Fibroblast of pulmonary artery (primary cell): ENCODE measurements at places on chromosomes 1 and 21.

DNA sequence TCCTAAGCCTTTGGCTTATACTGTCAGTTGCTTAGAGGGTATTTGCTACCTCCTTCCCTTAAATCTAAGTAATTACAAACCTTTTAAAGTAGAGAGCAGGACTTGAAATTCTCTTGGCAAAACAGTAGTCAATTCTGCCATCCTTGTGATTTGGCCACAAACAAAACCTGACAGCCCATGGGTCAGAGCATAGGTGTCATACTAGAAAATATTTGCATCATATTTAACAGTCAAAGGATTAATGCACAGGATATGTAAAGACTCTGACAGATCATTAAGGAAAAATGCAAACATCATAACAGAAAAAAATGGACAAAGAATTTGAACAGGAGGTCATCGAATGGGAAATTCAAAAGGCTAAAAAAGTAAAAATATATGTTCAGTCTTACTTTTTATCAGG is 50.5 kb downstream of the ZFYVE9 start:
- no peak for DNase-seq

DNA sequence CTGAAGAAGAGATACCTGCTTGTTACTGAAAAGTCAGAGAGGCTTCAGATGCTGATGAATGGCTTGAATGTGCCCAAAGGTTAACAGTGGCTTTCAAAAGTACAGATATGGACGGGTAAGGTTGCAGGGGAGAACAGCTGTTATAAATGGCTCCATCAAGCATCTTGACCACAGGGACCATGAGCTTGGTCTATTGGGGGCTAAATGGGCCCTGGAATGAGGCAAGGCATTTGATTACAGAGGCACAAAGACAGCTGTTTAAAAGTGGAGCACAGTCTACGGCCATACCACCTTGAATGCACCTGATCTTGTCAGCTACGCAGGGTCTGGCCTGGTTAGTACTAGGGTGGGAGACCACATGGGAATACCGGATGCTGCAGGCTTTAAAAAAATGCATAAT is 48.3 kb downstream of the C1orf198 start:
- no peak for DNase-seq

DNA sequence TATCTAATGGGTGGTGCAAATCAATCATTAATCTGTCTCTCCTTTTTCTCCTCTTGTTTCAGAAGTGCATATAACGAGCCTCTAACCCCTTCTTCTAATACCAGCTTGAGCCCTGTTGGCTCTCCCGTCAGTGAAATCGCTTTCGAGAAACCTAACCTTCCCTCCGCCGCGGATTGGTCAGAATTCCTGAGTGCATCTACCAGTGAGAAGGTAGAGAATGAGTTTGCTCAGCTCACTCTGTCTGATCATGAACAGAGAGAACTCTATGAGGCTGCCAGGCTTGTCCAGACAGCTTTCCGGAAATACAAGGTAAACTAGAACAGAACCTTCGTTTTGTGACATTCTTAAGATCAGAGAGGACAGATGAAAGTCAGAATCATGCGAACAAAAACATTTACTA is 25.3 kb upstream of the VAMP3 start:
- DNase-seq: no peak

DNA sequence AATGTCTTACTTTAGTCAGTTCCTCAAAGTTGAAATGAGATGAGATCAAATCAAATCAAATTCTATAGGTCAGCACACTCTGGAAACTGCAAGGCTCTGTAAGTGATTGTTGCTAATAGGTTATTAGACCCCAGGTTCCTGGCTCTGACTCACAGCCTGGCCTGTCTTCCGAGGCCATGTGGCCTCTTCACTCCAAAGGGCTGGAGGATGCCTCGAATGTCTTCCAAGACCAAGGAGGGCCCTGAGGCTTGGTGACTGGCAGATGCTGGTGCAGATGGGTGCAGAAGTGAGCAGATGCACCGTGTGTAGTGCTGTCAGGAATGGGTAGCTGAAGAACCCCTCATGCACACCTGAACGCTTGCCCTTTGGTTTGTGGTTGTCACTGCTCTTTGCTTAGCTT is 113.4 kb downstream of the MAB21L3 start:
- no peak for DNase-seq

- DNase-seq: no peak
Measured at GRCh38 chr1:48693674-48694320, 82.9 kb downstream of the BEND5 start.

GRCh38 chr1:100532645-100533044 is 5.3 kb upstream of the GPR88 start:
- DNase-seq: no peak

- DNase-seq: peak; percentile 59
Measured at GRCh38 chr1:21216835-21217811, 40.4 kb upstream of the EIF4G3 start.

DNA sequence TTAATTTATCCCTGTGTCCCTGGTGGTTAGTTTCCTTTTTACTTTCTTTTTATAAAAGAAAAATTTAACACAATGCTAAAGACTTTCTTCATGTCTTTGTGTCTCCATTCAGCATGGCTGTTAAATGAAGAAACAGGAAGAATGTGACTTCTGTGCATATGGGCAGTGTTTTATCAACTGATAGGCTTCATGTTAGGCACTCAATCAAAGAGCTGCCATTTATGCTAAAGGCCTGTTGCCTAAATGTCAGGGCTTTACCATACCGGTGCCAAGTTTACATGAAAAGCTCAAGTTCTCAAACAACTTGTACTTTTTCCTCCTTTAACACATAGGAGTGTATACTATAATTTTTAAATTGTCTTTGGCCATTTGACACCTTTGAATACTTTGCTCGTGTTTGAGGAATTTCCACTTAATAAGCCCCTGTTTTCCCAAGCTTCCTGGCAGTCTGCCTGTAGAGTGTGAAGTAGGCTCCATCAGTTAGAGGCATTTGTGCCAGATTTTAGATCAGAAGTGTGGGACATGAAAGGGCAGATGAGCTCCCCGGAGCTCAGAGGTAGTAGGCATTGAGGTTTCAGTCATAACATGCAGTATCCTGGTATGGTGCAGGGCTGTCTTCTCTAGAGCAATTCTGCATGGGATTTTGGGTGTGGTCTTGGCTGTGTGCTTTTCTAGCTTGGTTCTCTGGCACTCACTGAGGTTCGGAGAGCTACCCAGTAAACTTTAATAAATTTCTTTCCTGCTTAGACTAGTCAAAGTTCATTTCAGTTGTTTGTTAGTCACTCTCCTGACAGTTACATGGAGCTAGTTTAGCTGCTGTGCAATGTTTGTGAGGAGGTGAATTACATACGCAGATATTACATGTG is 119.0 kb downstream of the LEPR start:
- no peak for DNase-seq

- DNase-seq: no peak
Measured at GRCh38 chr21:34639882-34640788, 25.2 kb upstream of the RCAN1 start.

GRCh38 chr1:209651138-209651587 is 1.1 kb downstream of the LAMB3 start:
- peak; percentile 73 for DNase-seq

GRCh38 chr1:44511769-44512168 is 106.7 kb downstream of the RNF220 start:
- no peak for DNase-seq
